Inflammatory macrophage treated with lipopolysaccharide for 4 hours (primary cell): ENCODE measurements at places on chromosomes 13 and 19.

GRCh38 chr13:110636701-110637201 lies 21.4 kb downstream of the NAXD start:
- DNase-seq: no peak

- DNase-seq: no peak
Observed at GRCh38 chr13:102643656-102644055, 46.9 kb downstream of the TPP2 start.

GRCh38 chr13:31818236-31818635 lies 78.9 kb downstream of the RXFP2 start:
- DNase-seq: no peak

DNA sequence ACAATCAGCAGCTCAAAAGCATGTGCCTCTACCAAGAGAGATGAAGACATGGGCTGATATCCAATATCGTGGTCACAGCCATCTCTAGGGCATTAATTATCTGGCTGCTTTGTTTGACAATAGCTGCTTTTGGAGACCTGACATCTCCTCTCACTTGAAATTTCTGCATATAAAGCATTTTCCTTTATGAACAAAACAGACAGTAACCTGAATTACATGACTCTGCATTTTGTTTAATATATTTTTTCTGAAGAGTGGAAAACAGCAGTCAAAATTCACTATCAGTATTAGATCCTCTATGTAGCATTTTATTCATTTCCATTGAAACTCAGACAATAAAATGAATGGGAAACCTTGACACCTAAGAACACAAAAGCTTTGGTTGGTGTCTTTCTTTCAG lies 42.4 kb upstream of the ESD start:
- no peak for DNase-seq

DNA sequence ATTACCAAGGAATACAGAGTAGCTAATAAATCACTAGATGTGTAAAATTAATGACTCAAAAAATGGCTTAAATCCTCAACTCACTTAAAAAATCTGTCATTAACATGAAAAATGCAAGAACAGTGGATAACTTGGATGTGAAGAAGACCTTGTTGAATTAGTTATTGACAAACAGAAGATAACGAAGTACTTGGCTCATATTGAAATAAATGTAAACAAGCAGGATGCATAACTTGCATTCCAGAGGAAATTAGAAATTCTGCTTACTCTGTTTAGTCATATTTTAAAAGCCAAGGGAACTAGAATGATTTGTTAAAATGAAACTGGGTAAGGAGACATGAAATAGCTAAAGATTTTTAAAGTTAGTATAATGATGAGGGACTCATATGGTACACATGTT lies 1812.2 kb downstream of the PCDH9 start:
- no peak for DNase-seq

DNA sequence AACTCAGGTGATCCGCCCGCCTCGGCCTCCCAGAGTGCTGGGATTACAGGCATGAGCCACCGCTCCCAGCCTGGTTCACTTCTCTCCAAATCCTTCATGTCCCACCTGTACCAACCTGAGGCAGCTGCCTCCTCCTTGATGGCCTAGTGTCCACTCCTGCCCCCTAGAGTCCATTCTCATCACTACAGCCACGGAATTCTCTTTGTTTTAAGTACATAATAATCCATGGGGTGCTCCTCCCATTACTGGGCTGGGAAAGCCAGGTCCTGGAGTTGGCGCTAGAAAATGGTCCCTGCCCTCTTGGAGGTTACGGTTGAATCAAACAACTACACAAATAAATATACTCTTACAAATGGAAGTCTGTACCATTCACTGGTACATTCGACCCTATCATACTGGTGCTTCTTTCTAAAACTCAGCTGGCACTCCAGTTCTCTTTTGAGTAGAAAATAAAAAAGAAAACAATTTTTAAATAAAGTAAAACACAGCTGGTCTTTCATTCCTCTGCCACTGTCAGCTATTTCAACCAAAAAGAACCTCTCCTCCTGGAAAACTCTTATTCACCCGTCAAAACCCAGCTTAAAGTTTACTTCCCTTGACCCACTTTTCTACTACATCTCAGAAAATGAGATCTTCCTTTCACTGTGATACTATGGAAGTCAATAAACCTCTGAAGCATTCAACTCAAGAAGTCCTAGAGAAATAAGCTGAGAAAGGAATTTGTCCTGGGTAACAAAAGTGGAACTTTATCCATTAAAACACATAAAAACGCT lies 22.4 kb upstream of the ARHGEF18 start:
- no peak for DNase-seq

DNA sequence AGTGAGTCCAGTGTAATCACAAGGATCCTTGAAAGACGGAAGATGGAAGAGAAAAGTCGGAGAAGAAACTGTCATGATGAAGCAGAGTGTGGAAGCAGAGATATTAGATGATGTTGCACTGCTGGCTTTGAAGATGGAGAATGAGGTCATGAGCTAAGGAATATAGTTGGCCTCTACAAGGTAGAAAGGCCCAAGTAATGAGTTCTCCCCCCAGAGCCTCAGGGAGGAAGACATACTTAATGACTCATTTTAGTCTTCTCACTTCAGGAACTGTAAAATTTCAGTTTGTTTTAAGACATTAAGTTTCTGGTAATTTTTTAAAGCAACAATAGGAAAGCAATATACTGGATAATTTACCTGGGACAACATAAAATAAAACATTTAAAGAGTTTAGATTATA lies 1331.5 kb upstream of the PCDH20 start:
- no peak for DNase-seq

DNA sequence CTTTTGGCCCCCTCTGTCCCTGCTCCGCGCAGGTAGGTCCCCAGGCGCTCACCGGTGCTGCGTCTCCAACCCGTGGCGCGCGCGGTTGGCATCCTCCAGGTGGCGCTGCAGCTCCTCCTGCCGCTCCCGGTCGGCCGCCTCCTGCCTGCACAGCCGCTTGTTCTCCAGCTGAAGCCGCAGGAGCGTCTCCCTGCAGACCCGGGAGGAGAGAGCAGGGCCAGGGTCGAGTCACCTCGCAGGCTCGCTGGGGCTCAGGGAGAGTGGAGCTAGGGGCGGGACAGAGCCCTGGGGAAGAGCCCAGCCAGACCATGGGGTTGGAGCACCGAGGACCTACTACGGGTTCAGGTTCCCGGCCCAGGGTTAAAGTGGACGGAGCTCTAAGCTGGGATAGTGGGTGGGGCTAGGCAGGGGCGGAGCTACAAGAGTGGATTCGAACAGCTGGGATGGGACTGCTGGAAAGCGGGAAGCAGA lies 9.3 kb downstream of the HOOK2 start:
- DNase-seq: peak; percentile 83

DNA sequence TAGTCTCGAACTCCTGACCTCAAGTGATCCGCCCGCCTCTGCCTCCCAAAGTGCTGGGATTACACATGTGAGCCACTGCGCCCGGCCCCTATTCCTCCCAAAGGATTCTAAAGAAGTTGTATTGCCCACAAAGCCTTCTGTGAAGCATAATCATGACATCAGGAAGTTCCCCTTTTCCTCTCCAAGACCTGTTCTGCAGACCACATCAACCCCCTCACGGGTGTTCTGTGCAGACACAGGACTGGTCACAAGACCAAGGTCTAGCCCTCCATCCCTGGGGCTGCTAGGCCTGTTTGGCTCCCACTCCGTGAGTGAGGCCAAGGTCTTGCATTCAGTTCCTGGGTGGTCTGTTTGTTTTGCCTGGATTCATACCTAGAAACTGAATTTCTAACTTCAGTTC lies 178.1 kb downstream of the FLT1 start:
- peak; percentile 48 for DNase-seq

GRCh38 chr13:58843567-58843966 lies 1212.0 kb downstream of the PCDH17 start:
- no peak for DNase-seq

GRCh38 chr19:51018745-51019543 lies 565 bp downstream of the KLK10 start:
- DNase-seq: peak; percentile 4

DNA sequence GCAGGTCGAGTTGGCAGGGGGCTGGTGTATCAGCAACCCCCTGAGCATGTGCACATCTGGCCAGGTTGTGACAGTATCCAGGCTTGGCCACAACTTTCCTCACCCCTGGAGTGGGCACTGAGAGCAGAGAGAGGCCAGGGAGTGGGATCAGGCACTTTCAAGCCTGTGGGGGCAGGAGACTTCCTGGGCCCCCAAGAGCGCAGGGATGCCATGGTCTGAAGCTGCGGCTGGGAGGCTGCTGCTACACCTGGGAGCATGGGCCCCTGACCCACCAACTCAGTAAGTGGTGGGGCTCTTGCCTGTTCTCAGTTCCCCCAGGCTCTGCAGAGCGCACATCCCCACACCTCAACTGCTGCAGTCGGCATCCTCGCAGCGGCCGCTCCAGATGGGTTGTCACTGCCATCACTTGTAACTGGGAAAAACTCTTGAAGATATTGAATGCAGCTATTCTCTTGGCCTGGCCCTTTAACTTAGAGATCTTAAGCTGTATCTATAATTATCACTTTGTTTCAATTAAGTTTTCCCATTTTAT lies 245.4 kb upstream of the SLITRK1 start:
- DNase-seq: no peak

GRCh38 chr13:40679480-40679985 lies 13.1 kb upstream of the FOXO1 start:
- no peak for DNase-seq

GRCh38 chr19:37969695-37970094 lies 62.7 kb downstream of the SIPA1L3 start:
- DNase-seq: no peak
